ENCODE measurements at places on chromosomes 3 and 15.

GRCh38 chr15:22874256-22874655, 35.8 kb downstream of the NIPA2 start:
- no peak for DNase-seq

- no peak for DNase-seq
Observed at GRCh38 chr3:26498271-26498670, 124.3 kb upstream of the LRRC3B start.

DNA sequence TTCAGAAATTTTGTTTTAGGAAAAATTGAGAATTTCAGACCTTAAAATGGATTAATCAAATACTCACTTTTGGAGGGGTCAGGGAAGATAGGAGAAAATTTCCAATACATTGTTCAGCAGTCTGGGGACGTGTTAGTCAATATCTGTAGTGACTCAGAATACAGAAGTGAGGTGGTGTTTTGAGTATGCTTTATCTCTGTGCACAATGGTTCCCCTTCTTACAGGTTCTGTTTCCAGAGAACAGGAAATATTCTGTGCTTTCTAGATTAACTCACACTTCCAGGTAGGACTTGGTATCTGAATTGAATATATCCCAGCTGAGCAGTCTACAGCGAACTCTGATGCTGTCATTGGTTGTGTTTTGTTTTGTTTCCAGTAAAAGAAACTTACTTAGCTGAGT, 30.7 kb upstream of the CCDC54 start:
- no peak for DNase-seq

DNA sequence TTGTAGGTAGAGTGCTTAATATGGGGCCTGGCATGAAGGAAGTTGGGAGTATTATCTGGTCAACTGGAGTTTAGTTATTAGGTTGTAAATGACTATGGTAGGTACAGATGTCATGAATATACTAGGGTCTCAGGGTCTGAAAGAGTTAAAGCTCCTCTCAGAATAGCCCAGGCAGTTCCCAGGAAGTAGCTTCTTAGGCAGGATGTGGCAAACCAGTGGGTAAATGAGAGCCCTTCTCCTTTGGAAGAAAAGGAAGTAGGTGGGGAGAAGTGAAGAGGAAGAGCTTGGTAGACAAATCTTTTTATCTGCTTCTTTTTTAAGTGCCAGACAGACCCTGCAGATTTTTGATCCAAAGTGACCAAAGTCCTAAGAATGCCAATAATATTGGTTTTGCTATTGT, 24.5 kb downstream of the MAP2K1 start:
- no peak for DNase-seq

DNA sequence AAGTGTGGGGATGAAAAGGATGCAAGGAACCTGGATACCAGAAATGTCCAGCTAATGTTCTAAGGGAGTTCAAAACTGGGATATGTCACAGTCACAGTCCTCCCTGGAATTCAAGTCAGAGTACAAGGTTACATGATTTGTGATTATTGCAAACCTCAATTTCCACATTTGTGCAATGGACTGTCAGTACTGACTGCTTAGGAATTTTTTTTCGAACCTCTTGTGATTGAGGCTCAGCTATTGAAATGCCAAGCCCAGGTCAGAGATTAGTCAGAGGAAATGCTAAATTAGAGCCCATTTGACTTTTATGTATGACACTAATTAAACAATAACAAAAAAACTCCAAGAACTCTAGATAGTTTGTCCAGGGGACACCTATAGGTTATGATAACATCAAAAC, 210.2 kb downstream of the THSD4 start:
- peak; percentile 58 for DNase-seq

DNA sequence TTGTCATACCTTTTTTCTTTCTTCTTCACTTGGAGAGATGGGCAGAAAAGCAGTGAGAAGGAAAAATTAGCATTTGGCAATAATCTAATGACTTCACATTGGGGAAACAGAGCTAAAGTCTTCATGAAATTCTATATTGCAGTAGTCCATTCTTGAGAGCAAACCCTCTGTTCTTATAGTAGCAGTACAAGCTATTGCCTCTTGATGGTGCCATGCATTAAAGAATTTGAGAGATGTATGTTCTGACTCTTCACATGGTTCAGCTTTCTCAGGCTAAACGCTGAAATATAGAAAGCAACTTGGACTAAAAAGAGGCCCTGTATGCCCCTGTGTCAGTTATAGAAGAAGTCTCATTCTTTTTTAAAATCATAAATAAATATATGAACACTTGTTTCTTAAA, 36.0 kb downstream of the PHLDB2 start:
- DNase-seq = peak; percentile 65

DNA sequence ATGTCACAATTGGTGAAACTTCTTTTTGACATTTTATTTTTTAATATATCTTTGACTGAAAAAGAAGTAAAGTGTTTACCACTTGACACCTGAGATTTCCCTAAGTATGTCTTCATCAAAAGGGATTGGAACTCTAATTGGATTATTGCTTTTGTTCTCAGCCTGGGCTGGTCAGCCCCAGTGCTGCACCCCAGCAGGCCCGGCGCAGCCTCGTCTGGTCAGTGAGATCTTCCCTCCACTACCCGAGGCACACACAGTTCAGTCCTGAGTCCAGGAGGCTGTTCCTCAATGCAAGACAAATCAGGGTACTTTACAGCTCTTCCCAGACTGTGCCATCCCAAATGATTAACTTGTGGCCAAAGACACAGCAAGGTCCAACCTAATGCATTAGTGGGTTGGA, 146.9 kb upstream of the SEMA6D start:
- no peak for DNase-seq

DNA sequence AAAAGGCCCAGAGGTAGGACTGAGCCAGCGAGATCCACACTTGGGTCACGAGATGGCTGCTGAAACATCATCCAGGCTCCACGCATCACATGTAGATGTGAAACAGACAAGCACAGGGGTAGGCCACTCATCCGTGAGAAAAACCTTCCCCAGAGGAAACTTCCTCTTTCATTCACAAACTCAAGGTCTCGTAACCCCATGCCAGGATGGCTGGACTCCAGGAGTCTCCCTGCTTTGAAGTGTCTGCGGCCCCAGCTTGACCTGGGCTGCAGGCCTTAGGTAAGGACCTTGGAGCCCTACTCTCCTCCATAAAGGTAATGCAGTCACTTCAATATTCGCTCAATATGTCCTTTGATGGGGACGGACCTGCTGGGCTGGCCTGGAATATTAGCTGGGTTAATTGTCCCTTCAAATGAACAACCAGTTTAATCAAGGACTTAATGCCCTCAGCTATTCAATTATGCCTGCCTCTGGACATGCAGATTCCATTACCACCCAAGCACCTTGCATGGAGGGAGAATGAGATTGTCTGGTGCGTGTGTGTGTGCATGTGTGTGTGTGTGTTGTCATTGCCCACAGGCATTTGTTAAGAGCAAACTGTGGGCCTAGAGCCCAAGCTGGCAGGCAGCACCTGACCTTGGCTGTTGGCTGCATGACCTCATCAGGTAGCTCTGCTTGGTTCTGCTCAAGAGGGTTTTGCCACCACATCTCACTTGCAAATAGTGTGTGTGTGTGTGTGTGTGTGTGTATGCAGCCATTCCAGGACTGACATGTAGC, 186.9 kb upstream of the TLE3 start:
- peak; percentile 8 for DNase-seq

GRCh38 chr3:28218071-28218916, 23.1 kb upstream of the CMC1 start:
- DNase-seq = no peak

DNA sequence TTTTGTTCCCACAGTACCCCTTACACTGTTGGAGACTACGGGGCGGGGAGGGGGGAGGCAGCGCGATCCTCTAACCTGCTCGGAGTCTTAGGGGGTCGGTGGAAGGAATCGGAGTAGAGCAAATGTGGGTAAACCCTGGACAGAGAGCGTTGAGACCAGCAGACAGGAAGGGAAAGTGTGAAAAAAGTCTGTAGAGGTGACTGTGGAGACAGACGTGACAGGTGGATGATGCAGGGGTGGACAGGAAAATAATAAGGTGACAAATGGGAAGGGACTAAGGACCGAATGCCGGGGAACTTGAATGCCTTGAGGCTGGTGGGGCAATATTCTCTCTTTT, 424 bp downstream of the EAF2 start:
- no peak for DNase-seq

DNA sequence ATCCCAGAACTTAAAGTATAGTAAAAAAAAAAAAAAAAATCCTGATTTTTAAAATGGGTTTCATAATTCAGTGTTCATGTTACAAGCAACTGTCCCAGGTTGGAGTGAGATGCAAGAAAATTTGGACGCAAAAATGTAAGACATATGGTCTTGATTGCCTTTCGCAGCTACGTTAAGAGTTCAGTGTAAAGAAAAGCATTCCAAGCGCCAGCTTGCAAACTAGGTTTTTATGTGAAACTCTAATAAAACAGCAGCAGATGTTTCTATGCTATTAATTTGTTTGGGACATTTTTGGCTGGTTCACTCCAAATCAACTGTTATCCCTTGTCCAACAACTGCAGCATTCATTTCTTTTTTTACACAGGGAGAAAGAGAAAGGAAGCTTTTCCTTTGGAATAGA, 957.8 kb downstream of the ROBO1 start:
- DNase-seq = peak; percentile 89

DNA sequence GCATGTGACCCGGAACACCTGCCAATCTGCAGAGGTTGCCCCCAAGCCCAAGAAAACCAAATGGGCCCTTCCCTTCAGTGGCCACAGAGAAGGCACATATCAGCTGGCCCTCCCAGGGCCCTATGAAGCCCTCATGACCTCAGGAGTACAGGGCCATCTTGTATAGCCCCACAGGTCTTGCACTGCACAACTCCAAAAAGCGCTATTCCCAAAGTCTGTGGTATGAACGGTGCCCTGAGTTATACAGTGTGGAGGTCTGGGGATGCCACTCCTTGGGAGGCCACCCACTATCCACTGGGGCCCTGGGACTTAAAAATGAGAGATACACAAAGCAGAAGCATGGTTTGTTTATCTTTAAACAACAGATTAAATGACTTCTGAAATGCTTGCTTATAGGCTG, 61.5 kb downstream of the CAPN7 start:
- DNase-seq = no peak

- no peak for DNase-seq
Observed at GRCh38 chr3:138418601-138419206, 15.7 kb upstream of the ESYT3 start.

GRCh38 chr15:58522391-58522790, 90.6 kb downstream of the LIPC start:
- no peak for DNase-seq

DNA sequence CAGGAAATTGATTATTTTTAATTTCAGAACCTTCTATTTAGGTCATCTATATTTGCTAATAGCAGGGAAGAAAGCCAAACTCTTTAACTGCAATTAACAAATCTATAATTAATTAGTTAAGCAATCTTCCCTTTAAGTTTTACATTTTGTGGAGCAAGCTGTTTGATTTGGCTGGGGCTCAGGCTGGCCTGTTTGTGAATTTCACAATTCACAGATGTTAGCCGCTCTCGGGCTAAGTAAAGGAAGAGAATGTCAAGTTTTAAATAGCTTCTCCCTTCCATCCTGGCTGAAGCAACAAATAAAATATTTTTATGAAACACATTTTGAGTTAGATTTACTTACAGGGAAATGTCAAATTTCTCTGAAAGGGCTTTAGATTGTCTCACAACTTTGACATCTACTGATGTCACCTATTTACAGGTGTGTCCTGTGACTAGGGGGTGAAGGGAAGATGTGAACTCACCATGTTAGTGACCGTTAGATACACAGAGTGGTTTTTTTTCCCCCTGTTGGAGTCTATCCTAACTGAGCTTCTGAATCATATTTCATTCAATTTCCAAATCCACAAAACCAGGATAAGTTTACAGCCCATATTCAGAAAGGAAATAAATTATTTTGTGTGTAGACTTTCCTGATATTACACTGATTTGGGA, 1.3 kb upstream of the TP63 start:
- DNase-seq = peak; percentile 51

- DNase-seq = peak; percentile 88
Observed at GRCh38 chr3:177525987-177526712, 328.9 kb upstream of the TBL1XR1 start.

GRCh38 chr3:141542202-141542969, 55.6 kb downstream of the RASA2 start:
- DNase-seq = no peak

GRCh38 chr3:151795276-151795675, 18.6 kb upstream of the AADAC start:
- peak; percentile 80 for DNase-seq

- DNase-seq = peak; percentile 70
Observed at GRCh38 chr3:11668243-11669235, 24.8 kb upstream of the VGLL4 start.

DNA sequence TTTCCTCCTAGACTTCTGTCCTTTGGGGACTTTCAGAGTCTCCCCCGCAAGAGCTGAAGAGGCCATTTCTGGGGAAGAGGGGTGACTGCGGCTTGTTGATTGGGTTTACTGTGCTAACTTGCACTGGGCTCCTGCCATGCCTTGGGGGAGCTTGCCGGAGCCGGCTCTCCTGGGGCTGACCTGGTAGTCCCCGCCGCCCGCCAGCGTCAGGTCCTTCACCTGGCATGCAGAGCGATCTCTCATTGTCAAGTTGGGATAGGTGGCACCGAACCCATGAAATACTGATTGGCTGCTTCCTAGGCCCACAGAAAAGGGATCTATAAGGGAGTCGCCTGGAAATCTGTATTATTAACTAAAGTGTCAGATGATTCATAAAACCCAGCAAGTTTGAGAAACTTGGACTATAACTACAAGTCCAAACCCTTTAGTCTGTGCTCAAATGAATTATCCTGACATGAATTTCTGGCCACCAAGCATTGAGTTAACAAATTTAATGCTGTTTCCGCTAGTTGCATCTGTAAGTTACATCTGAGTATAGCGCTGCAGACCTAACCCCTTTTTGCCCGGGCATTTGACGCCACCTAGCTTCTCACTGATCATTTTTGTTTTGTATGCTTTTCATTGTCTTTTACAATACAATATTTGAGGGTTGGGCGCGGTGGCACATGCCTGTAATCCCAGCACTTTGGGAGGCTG, 607 bp upstream of the IMP3 start:
- DNase-seq = peak; percentile 40

- no peak for DNase-seq
Observed at GRCh38 chr15:77851086-77851485, 218.4 kb upstream of the LINGO1 start.

- DNase-seq = no peak
Observed at GRCh38 chr15:77630956-77631744, 1.6 kb downstream of the LINGO1 start.

- DNase-seq = no peak
Observed at GRCh38 chr15:31017311-31017710, 25.9 kb upstream of the MTMR10 start.

DNA sequence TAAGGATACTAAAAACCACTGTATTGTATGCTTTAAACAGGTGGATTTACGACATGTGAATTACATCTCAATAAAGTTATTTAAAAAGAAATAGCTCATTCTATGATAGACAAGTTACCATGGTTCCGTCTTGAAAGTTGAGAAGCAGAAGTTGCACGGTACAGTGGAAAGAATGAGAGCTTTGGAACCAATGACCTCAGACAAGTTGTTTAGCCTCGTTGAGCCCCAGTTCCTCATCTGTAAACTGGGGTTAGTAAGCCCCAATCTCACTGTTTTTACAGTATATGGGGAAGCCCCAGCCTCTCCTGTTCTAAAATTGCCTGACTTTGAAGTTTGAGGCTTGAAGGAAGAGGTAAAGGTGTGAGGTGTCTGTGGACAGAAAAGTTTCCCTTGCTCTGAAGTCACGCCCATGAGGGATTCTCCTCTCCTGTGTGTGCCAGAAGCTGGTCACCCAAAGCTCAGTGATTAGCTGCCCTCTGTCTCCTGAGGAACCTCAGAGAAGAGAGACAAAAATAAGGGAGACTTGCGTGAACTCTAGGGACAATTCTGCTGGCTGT, 10.0 kb downstream of the CRYGS start:
- no peak for DNase-seq

GRCh38 chr3:170985304-170985703, 41.2 kb downstream of the SLC2A2 start:
- no peak for DNase-seq
